NCI-H524 (cell line): ENCODE measurements at places on chromosomes 5 and 9.
A peak's percentile ranks its signal among the peaks of the same experiment; 100 is the strongest.

GRCh38 chr9:33024126-33024965, 727 bp upstream of the DNAJA1 start:
- DNase-seq, result peak; percentile 22

DNA sequence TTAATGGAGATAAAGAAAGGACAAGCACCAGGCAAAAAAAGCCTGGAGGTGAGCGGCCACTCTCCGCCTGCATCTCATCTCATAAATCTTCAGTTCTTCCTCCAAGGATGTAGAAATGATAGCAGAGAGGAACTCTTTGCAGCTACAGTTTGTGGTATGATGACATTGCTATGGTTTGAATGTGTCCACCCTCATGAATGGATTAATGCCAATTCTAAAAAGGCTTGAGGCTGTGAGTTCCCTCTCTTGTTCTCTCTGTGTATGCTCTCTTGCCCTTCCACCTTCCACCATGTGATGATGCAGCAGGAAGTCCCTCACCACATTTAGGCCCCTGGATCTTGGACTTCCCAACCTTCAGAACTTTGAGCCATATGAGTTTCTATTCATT, 126.4 kb downstream of the SPOCK1 start:
- no peak for DNase-seq

DNA sequence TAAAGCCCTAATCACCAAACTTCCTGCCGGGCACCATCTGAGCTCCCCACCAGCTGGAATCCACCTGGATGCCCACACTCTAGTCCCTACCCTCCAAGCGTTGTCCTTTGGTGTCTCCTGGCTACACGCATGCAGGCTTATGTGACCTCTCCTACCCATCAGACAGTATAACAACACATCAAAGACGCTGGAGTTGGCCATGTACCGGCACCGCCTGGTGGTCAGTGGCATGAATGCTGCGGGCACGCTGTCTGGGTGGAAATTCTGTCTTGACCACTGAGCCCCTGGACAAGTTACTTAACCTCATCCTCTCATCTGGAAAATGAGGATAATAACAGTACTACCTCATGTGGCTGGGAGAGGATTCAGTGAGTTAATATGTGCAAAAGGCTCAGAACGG, 23.4 kb upstream of the CORO2A start:
- DNase-seq, result no peak

GRCh38 chr5:123299136-123299535, 124.1 kb downstream of the CEP120 start:
- no peak for DNase-seq

DNA sequence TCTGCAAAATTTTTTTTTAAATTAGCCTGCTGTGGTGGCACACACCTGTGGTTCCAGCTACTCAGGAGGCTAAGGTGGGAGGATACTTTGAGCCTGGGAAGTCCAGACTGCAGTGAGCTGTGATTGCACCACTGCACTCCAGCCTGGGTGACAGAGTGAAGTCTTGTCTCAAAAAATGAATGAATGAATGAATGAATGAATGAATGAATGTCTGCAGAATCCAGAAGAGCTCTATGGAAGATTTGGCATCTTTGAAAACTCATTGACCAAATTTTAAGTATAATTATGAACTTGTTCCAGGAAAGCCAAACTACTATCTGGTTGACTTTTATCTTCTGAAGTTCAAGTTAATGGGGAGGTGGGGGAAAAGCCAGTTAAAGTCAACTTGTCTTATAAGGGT, 94.2 kb upstream of the ERBIN start:
- DNase-seq, result no peak

DNA sequence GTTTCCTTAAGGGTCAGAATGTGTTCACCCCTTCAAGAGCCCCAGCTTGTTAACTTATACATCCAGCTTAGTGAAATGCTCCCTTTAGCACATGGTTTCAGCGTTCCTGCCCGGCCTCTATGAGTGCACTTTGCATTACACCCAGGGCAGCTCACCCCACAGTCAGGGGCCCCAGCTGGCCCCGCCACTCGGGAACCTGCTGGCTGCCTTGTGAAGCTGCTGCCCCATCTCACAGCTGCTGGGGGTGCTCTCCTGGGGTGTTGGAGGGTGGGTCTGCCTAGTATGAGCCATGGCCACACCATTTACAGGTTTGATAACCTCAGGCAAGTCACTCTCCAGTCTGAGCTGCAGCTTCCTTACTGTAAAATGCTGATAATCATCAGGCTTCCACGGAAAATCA, 32.2 kb downstream of the HRH2 start:
- peak; percentile 55 for DNase-seq

DNA sequence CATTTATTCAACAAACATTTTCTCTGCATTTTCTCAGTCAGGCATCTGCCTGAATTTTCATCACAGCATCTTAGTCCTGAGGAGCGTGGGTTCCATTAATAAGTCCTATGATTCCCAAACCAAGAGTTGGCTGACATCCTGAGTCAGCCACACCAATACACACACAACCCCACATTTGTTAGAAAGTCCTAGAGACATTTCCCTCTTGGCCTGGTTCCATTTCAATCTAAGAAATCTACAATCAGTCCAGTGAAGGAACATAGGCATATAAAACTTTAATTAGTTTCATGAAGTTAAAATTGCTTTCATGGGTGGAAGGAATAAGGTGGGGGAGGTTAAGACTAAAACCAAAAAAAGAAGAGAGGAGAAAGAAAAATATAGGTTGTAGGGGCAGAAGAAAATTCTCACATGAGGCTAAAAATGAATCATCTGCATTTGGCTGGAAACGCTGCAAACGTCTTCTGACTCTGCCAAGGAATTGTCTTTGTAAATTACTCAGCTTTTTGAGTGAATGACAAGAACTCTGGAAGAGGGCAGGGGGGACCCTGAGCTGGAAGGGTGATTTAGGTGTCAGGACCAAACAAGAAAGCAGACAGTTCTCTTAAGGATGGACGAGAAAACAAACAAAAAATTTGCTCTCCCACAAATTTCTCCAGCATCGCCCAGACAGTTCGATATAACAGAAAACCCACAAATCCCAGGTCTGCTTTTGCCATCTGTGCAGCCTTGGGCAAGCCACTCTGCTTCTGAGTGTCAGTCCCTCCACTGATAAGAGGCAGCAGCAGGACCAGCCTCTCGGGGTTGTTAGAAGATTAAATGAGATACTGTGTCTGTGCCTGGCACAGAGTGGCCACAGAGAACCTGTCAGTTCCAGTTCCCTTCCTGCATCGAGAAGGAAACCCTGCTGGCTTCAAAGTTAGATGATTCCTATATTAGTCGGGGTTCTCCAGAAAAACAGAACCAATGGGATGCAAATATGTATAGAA, 289.7 kb downstream of the CDK5RAP2 start:
- no peak for DNase-seq

DNA sequence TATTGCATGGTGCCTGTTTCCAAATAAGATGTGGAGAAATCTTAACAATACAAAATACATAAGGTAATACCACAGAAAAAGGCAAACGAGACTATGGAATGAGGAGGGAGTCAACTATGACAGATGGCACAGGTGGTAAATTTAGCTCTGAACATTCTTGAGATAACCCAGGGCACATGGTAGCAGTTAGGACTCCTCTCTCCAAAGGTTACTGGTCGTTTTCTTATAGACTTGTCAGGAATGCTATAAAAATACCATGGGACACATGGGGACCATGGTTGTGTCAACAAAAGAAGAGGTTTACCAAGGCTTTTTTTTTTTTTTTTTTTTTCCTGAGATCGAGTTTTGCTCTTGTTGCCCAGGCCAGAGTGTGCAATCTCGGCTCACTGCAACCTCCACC, 209.4 kb upstream of the RFX3 start:
- DNase-seq, result no peak

DNA sequence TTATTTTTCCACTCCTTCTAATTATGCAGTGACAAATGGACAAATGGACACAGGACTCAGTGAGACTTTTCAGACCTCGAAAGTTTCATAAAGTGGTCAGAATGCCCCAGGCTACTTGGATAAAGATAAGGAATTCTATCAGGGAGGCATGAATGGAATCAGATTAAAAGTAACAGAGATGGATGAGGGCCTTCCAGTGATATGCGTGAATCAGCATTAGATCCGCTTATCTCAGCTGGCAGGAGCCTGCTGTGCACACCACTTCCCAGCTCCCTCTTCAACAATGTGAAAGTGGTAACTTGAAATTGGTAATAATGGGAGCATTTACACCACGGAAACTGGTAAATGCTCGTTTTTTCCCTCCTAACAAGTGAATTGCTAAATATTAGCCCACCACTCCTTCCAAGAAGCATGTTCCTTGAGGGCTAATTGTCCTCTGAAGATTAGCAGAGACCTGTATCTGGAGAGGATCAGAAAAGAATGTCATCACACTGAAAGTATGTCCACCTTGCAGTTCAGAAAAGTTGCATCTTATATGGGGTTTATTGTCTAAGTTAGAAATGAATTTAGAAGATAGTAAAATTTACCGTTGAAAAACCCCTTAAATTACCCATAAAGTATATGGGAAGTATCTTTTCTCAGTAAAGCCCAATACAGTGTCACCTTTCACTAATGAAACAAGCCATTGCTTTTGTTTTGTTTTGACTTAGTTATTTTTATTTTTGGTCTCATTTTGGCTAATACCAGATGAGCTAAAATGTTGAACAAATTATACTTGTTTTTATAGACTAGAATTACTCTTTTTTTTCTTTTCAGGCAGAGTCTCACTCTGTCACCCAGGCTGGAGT, 125.3 kb downstream of the DPYSL3 start:
- no peak for DNase-seq

- no peak for DNase-seq
Observed at GRCh38 chr9:106713206-106713605, 149.8 kb upstream of the ZNF462 start.

DNA sequence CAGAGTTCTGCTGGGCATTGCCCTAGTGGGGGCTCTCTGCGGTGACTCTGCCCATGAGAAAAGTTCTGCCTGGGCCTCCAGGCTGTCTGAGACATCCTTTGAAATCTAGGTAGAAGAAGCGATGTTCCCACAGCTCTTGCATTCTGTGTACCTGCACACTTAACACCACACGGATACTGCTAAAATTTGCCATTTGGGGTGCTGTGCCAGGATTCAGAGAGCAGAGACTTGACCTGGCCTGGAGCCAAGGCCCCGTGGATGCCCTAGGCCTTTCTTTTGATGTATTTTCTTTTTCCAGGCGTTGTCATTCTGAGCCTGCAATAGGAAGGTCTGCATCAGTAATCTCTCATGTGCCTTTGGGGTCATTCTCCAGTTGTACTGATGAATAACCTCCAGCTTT, 89.3 kb upstream of the IL12B start:
- no peak for DNase-seq

DNA sequence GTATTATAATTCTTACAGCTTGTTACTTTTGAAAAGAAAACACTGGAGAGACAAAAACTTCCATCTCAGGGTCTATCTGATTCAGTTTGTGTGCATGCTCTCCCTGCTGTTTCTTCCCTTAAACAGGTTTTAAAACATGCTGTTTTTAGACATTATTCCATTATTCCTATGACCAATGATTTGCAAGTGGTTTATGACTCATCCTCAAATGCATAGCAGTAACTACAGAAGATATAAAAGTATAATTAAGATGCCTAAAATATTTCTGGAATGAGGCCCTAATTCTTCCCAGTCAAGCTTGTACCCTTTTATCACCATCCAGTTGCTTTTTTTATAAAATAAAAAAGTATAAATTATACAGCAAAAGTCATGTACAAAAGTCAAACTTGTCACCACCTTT, 3.7 kb downstream of the DTWD2 start:
- no peak for DNase-seq

GRCh38 chr5:145971108-145971507, 34.7 kb downstream of the SH3RF2 start:
- DNase-seq, result no peak

- DNase-seq, result no peak
Observed at GRCh38 chr5:35320029-35320428, 89.7 kb upstream of the PRLR start.

GRCh38 chr5:40021007-40021406, 596.2 kb upstream of the DAB2 start:
- no peak for DNase-seq

DNA sequence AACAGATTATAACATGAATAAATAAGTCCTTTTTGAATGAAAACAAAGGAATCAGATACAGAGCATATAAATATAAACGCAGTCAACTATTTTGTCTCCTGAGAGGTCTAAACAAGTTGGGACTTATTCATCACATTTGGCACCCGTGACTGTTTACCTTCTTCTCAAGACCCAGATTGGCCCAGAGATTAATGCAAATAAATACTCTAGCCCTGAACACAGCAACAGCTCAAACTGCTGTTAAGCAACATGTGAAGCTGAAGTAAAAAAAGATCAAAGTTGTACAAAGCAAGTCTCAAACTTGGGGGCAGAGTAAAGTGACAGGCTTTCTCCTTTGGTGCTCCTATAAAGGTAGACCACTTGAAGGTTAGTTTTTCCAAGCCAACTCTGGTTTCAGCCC, 95.0 kb upstream of the NR5A1 start:
- DNase-seq, result no peak

- no peak for DNase-seq
Observed at GRCh38 chr5:31607546-31607945, 31.4 kb upstream of the PDZD2 start.

GRCh38 chr9:134971196-134971595, 53.5 kb upstream of the FCN1 start:
- DNase-seq, result no peak

DNA sequence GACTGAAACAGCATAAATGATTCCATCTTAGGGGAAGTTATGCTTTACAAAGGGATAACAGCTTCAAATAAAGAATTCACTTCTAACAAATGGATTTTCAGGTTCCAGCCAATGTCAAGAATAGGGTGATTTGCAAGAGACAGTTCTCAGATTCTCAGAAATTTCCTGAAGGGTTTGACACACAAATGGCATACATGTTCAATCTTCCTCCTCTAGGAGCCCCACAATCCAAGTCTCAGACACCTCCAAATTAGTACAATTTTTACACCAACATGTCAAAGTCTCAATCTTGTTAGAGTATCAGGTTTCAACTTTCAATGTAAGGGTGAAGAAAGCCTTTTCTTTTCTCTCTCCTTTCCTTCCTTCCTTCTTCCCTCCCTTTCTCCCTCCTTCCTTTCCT, 996.6 kb downstream of the TLE1 start:
- no peak for DNase-seq

GRCh38 chr9:108278341-108278740, 577.4 kb downstream of the ACTL7B start:
- DNase-seq, result no peak

DNA sequence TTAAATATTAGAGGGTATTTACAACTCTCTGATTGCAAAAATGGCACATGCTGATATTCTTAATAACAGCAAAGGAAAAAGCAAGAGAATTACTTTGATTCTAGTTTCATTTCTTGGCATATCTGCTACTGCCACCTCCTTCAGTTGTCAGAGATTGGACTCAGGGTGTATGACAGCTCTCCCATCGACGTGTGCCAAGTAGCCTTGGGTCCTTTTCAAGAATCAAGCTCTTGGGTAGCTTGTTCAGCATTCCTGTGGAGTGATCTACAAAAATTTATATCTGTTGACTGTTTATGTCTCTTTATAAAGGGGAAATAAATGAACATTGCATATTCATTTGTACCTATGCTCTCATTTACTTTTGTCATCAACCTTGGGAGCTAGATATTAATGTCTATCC, 315.6 kb downstream of the PRR16 start:
- DNase-seq, result no peak
